Activated naive CD4-positive, alpha-beta T cell treated with anti-CD3 and anti-CD28 coated beads, Interleukin-2, amount 50 U/mL, for 16 hours (primary cell): ENCODE measurements at places on chromosomes 5 and 9.

- DNase-seq, result no peak
Measured at GRCh38 chr9:89863837-89864236, 259.0 kb downstream of the GADD45G start.

DNA sequence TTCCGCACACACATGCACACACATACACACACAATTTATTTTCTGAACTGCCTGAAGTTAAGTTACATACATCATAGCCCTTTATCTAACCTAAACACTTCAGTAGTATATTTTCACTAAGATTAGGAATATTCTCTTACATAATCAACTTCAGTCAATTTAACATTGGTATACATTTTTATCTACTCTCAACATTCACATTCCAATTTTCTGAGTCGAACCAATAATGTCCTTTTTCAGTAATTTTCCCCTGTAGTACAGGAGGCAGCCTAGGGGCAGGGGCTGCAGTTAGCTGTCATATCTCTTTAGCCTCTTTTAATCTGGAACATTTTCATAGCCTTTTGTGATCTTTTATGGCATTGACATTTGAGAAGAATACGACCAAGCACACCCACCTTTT is 150.1 kb downstream of the DAB2IP start:
- no peak for DNase-seq

- no peak for DNase-seq
Measured at GRCh38 chr9:97756991-97757390, 59.9 kb upstream of the XPA start.

GRCh38 chr5:68140763-68141162 is 74.8 kb upstream of the PIK3R1 start:
- no peak for DNase-seq

DNA sequence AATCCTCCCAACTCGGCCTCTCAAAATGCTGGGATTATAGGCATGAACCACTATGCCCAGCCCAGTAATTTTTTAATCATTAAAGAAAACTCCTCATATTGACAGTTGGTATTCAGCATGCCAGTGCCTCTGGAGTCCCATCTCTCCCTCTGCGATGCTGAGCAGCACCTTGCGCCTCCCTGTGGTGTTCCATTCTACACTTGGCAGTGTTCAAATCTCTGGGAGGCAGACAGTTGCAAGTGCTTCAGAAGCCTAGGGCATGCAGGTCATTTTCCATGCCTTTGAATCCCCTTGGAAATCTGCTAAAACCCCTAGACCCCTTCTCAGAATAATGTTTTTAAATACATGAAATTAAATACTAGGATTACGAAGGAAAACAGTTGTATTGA is 41.3 kb downstream of the GARNL3 start:
- DNase-seq, result no peak
